Coronary artery (tissue), 2 donors: ENCODE measurements at places on chromosomes 4 and X.

DNA sequence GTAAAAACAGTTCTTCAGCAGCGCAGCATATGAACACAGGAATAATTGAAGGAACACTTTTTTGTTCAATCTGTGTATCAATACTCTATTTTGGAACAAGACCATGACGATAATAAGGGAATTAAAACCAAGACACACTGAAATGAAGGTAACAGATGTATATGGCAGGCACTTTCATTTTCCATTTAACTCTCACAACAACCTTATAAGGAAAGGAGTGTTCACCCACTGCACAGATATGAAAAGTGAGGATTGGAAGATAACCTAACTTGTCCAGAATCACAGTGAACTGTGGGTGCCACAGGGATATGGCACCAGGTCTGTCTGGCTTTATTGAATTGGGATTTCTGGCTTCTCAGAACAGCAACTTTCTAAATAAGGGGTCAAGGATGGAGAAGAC lies 153.3 kb downstream of the MID1IP1 start:
- no peak for DNase-seq

GRCh38 chrX:100650841-100651240 lies 6.8 kb downstream of the SRPX2 start:
- DNase-seq: no peak

DNA sequence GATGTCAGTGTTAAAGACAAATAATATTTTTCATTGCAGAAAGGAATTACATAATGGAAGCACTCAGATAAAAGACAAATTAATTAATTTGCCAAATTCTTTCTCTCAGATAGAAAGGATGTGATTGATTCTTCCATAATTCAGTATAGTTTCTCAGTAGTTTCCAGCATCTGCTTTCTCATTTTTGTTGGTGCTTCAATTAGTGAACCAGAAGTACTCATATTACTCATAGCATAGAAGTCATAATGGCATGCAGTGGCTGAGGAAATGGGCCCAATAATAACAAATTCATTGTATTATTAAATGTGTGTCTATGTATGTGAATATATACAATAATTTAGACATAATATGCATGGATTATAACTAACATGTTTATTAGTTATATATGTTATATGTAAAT lies 393.3 kb upstream of the TRAM1L1 start:
- no peak for DNase-seq

- no peak for DNase-seq
Observed at GRCh38 chr4:86531440-86531839, 62.7 kb upstream of the PTPN13 start.

- DNase-seq: no peak
Observed at GRCh38 chr4:119794113-119794512, 165.5 kb upstream of the PDE5A start.

DNA sequence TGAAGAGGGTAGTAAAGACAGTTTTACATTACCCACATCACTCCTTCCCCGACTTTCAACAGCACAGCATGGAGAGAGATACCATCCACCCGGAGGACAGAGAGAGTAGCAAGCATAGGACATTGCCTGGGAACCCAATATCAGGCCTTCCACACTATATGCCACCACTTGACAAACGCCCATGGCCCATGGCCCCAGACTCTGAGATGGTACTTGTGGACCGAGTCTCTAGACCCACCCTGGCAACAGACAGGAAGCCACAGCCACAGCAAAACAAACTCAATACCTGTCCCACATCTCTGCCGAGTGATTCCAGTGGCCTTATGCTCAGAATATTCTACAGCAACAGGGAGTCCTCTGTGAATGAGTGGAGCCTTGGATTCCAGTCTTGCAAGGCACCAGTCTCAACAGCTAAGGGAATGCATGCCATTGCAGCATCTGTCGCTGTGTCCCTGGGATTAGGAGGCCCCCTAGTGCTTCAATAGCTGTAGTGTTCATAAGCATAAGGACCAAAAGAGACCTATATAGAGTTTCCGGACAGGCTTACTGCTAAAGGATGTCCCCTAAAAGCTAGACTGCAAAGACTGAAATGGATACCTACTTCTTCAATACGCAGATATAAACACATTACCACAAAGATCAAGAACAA lies 14.7 kb upstream of the CT55 start:
- no peak for DNase-seq

GRCh38 chrX:10208953-10209352 lies 52.2 kb downstream of the CLCN4 start:
- no peak for DNase-seq

DNA sequence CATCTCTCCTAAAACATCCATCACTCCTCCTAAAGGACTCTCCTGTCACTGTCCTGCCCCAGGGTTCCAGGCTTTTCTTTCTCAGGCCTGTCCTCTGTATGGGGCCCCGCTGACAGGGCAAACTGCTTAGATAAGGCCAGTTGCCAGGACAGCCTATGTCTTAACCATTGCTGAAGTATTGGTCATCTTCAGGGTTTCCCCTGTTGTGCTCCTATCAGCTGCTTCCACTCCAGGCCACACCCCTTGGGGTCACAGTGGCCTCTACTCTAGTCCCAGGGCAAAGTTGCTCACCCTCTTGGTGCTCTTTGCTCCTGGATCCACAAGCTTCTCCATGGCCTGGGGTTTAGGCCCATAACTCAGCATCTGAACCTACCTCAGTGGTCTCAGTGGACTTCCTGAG lies 138.0 kb upstream of the PJA1 start:
- DNase-seq: no peak

DNA sequence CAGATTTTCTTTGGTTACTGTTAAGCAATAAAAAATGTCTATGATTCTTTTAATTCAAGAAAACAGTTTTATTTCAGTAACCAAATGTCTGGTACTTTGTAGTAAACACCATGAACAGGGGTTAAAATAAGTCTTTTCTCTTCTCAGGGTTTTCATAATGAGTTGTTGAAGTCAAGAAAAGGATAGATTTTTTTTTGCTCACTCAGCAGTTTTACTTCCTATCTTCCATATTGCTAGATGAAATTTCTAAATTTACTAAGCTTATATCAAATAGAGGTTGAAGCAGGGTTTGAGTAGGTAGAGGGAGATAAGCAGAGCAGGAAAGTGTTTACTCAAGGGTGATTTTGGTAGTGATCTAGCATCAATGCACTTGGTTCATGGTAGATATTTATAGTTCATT lies 1031.3 kb downstream of the C4orf33 start:
- no peak for DNase-seq

GRCh38 chr4:147739239-147739823 lies 7.4 kb downstream of the ARHGAP10 start:
- DNase-seq: no peak

DNA sequence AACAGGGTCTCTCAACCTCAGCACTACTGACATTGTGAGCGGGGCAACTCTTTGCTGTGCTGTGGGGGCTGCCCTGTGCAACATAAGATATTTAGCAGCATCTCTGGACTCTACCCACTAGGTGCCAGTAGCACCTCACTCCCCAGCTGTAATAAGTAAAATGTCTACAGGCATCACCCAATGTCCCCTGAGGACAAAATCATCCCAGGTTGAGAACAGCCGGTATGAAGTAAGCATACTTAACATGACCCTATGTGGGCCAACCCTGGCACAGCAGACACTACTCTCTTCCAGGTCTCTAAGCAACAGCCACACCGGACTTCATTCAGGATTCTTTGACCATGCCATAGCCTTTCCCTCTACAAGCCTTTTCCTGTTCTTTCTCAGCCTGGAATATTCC lies 10.5 kb upstream of the MGST2 start:
- DNase-seq: no peak

DNA sequence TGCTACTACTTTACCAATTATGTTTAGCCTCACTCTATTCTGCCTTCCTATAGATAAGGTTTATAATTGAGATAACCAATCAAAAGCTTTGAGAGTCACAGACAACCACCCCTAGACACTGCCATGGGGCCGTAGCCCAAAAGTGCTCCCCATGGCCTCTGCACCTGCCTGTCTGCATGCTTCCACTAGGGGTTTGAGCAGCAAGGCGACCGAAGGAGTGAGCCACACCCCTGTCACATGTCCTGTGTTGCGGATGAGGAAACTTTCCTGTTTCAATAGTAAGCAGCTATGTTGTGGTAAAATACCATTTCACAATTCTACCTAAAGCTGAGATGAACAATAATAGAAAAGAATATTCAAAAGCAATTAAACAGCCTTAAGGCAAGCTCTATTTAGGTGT lies 856.0 kb upstream of the FRG1 start:
- DNase-seq: no peak

GRCh38 chrX:117274965-117275364 lies 812.2 kb upstream of the CT83 start:
- DNase-seq: no peak

- DNase-seq: no peak
Observed at GRCh38 chr4:183320211-183321059, at the start of gene CLDN22. TSS of gene CLDN22 (minus strand) at chr4:183320276. CDS start at chr4:183320218, 58 bp downstream.

GRCh38 chrX:6203462-6204215 lies 25.0 kb downstream of the NLGN4X start:
- no peak for DNase-seq

GRCh38 chr4:102295153-102295862 lies 50.0 kb downstream of the SLC39A8 start:
- DNase-seq: no peak

DNA sequence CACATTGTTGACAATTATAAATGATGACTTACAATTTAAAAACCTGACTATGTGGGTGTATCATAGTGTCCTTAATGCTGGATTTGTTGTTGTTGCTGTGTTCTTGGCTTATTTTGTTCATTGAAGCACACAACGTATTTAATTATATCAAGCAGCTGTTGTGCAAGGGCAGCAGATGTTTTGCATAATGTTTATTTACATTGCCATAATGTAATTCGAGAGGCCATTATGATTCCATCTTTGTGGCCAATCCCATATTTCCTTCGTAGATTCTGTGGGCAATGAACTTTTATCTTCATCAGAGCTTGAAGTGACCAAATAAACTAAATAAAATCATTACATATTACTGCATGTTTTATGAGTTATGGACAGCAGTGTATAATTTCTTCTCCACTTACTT lies 422.6 kb upstream of the GALNTL6 start:
- no peak for DNase-seq

GRCh38 chrX:119647552-119648420 lies 41.6 kb upstream of the NKRF start:
- no peak for DNase-seq

DNA sequence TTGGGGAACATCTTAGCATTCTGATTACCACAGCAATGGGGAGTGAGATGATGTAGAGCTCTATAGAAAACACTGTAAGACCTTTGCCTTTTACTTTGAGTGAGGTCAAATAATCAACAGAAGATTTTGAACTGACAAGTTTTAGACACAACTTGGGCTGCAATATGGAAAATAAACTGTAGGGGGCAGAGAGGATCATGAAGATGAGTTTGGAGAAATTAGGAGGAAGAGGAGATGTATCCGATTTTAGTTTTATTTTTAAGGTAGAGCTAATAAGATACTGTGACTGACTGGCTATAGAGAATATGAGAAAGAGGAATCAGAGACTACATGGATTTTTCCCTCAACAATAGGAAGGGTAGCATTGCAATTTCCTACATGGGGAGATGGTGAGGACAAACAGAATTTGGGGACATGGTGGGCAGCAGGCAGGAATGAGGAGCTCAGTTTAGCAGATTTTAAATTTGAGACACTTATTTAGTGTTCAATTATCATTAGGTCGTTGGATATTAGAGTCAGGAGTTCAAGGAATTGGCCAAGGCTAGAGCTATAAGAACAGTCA lies 563.1 kb downstream of the INPP4B start:
- no peak for DNase-seq

DNA sequence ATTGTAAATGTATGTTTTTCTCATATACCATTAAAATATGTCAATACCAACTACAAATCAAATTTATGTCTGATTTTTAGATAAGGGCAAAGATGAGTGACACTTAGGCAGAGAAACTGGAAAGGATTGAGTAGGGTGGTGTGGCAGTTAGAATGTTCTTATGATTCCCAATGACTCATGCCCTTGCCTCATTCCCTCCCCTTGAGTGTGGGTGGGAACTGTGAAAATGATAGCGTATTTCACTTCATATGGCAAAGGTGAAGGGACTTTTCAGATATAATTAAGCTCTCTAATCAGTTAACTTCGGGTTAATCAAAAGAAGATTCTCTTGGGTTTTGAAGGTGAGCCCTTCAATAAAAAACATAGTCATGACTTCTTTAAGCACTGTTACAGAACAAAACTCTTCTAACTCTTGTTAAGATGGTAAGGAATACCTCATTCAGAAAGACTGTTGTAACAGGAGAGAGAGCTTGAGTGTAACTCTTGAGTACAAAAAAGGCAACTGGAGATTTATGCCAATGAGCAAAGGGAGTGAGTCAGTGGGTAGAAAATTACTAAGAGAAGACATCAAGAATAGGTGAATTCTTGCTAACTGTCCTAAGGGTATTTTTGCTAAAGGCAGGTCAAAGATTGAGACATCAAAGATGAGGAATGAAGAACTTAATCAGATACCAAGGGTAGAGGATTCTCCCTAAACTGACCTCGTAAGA lies 329.5 kb downstream of the KCTD8 start:
- DNase-seq: no peak
